ENCODE measurements at places on chromosomes 16 and 17. TPM values are rescaled to one million over a fixed set of nuclear protein-coding genes. Genes with fewer than 3 reads are reported as not detected.

HBQ1 gene
- total RNA-seq, result 0.48 TPM

MPO gene
- total RNA-seq, result not detected

NLRC3 gene
- total RNA-seq, result 7.9 TPM

SLFN5 gene
- 16.2 TPM for total RNA-seq

ITGAX gene
- total RNA-seq, result 0.89 TPM

ST3GAL2 gene
- 18.1 TPM for total RNA-seq

KRTAP17-1 gene
- not detected for total RNA-seq

CDRT15L2 gene
- not detected for total RNA-seq

OR2C1 gene
- total RNA-seq, result not detected

LRRC37B gene
- total RNA-seq, result 7.0 TPM

PIPOX gene
- 1.5 TPM for total RNA-seq

CSH1 gene
- total RNA-seq, result not detected

GRAPL gene
- total RNA-seq, result 2.0 TPM

PDE6G gene
- not detected for total RNA-seq

ZNF287 gene
- 10.5 TPM for total RNA-seq

HOXB6 gene
- not detected for total RNA-seq

SALL1 gene
- total RNA-seq, result not detected

LRRC37A gene
- 0.29 TPM for total RNA-seq

PTGES3L gene
- total RNA-seq, result 0.25 TPM

GRB7 gene
- 0.47 TPM for total RNA-seq

CIAO3 gene
- 30.1 TPM for total RNA-seq

CLEC19A gene
- not detected for total RNA-seq

RRAD gene
- total RNA-seq, result 0.50 TPM

SLC12A3 gene
- total RNA-seq, result not detected

CD300LB gene
- not detected for total RNA-seq

TBX2 gene
- total RNA-seq, result 0.16 TPM

TBC1D3 gene
- total RNA-seq, result not detected
